ENCODE measurements at places on chromosomes 3 and 15.

DNA sequence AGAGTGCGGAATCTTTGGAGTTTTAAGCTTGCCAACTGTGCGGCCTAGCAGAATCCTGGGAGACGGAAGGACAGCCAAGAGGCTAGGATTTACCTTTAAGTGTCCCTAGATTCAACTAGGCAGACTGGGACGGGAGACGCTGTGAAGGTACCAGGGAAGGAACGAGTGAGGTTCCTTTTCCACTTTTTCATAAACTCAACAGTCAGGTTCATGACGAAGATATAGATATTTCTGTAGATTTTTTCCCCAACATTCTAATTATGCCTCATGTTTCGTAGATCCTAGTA is 564 bp upstream of the GABPB1 start:
- no peak for DNase-seq

GRCh38 chr15:77415450-77416147 is 4.3 kb downstream of the PEAK1 start:
- no peak for DNase-seq

DNA sequence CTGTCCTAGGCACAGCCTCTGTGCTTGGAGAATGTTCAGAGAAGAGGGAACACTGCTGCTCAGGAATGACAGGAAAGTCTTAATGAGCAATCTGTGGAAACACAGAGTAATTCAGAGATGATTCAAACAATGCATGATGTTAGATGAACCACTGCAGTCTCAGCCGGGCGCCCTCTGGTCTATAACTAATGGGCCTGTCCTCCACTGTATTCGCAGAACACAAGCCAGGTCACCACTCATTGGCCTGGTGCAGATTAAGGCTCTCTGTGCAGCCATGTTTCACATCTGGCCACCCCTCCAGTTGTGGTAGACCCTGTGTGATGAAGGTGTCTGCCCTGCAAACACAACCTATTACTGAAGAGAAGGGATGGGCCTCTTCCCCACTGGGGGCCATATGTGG is 281.7 kb upstream of the ROPN1 start:
- DNase-seq: no peak

- no peak for DNase-seq
Observed at GRCh38 chr15:89824607-89824867, 9.9 kb upstream of the ANPEP start.

GRCh38 chr15:91257746-91258414 is 157.8 kb downstream of the SV2B start:
- no peak for DNase-seq

DNA sequence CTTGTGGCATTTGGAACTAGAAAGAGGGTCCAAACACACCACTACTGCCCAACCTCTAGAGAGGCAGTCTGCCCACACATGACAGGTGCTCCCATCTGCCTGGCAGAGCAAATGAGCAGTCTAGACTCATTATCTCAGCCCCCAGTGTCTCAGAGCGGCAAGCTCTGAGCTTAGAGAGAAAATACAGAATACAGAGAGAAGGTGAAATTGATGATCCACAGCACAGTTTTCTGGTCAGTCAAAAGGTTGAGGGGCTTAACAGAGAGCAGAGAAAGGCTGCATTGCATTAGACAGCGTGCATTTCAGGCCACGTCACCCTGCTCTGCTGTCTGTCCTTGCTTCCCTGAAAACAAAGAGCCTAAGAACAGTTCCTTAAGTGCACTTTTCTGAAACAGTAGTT is 135.1 kb downstream of the KCNMB2 start:
- DNase-seq: no peak

DNA sequence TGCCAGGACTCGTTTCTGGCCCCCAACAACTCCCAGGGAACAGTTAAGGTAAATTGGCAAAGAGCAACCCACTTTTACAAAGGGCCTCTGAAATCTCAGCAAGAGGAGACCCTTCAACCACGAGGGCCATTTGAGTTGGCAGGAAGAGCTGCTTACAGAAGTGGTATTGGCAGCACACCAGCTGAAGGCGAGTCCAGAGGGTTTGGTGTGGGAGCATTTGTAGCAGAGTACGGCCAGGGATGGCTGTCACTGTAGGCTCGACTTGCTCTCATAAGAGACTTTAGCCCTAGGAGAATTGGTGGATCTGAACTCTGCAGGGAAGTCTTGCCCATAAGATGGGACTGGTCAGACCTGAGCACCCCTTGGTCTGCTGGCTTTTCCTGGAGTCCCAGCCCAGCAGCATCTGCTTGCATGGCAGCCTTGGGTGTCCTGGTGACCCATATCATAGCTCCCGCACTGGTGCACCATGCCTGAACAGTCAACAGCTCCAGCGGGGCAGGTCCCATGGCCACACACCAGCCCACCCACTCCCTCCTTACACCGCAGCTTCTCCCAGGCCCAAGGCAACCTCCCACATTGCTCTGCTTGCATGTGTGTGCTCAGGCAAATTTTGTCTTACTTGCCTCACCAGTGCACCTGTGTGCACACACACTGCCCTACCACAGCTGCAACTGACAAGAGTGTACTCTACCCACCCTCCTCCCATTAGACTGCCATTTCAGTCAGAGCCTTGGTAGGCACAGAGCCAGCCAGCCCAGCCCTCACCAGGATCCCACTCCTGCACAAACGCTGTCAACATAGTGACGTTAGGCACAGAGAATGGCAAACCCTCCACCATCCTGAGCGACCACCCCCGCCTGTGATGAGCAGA is 861.6 kb upstream of the DPPA4 start:
- peak; percentile 38 for DNase-seq

DNA sequence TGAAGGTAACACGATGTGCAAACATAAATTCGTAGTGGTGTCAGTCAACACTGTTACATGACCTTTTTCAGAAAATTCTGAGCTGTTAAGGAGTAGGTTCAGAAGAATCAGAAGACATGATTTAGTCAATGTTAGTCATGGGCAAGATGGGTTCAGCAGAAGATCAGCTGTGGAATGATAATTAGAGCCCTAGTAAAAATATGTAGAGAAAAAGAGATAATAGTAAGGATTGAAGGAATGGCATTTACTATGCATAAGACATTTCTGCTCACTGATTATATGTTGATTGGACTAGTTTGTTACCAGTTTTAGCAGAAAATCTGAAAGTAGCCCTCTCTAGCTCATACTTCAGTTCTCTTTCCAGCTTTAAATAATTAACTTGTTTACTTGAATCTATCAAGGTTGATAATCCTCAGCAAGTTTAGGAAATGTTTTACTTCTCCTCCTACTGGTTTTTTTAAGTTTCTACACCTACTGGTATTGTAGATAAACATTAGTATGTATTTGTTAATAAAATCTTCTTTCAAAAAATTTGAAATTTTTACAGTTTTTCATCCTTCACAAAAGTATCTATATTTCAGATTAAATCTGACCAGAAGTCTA is 98.6 kb downstream of the ALCAM start:
- no peak for DNase-seq

DNA sequence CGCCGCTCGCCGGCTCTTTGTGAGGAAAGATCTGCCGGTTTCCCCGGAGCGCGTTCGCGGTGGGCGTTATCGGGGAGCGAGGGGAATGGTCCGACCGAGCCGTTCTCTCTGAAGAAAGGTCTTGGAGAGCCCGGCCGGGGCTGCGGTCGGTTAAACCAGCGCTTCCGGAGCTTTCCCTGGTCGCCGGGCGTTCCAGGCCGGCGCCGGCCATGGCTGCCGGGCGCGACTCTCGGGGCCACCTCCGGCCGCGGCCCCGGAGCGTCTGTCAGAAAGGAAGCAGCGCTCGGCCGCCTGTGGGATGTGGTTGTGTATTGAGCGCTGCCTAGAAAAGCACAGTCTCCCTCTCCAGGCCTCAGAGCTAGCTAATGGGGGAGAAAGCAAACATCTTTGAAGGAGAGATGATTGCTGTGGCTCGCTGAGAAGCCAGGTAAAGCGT is 731 bp downstream of the FYTTD1 start:
- peak; percentile 78 for DNase-seq

DNA sequence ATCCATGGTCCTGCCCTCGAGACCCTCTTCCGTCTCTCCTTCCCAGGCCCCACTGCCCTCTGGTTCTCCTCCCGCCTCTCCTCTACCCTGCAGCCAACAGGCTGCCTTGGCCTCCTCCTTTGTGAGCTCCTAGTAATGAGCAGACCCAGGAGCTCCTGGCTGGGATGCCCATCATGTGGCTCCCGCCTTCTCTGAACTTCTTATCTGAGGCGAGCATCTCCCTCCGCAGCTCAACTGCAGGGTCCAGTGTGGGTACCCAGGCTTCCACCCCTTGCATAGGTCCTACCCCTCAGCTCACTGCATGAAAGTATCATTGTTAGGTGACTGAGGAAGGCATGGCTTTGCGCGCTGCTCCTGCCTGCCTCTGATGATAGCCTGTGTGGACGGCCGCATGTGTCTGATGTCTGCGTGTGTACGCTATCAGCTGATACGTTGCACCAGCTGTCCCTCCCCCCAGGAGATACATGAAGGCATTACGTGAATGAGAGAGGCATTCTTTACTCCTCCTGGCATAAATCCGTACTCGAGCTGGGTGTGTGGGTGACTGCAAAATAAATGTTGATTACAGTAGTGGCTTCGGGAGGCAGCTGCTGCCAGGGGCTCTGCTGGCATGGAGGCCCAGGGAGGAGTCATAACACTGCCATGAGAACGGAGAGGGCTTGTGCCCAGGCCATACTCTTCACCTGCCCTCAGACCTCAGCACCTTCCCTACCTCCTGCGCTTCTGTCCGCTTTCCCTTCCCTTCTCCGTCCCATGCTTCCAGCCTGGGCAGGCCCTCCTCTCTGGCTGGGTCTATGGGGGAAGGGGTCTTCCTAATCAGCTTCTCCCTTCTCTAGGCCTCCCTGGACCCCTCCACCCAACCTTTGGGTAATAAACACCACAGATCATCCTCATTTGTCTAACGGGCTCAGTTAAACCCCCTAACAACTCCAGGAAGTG is 48.8 kb downstream of the ZNF710 start:
- no peak for DNase-seq

DNA sequence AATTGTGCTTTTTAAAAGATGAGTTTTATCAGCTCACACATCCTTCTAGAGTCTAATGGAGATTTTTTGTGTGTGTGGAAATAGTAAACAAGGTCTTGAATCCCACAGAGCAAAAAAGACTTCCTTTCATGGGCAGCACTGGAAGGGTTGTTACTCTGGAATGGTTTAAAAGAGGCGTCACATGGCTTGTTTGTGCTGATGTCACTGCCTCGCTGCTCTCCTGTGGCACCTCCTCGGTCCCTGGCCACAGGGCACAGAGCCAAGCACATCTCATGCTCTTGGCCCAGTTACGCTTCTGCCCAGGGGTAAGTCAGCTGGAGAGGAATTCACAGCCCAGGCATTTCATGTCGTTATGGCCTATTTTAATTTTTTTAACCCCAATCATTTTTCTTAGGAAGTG is 53.2 kb downstream of the PGPEP1L start:
- peak; percentile 54 for DNase-seq

DNA sequence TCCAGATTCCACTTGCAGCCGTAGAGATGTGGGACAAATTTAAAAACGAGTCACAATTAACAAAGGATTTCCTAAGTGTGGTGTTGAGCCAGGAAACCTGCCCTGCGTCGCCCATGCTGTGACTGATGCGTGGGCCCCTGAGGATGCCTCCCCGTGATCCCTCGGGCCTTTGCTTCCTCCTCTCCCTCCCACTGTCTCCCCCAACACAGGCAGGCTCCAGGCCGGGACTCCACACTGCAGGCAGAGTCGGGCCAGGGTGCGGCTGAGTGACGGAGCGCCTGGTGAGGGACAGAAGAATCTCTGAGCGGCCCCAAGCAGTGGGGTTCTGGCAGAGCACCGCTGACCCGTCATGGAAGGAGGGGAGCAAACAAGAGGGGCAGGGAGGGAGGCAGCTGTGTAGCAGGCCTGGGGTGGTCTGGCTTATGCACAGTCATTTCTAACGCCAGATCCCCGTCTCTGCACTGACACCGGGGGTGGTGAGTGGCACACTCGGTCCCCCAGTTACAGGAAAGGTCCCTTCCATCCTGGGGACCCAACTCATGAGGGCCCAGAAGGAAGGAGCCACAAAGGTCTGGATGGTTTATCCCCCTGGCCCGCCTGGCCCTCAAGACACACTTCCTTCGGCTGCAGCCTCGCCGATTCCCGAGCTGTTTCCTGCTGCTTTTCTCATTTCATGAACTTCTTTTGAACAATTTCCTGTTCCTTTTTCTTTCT is 91.0 kb downstream of the XXYLT1 start:
- DNase-seq: no peak

- no peak for DNase-seq
Observed at GRCh38 chr3:178152031-178152806, 384.0 kb upstream of the KCNMB2 start.

DNA sequence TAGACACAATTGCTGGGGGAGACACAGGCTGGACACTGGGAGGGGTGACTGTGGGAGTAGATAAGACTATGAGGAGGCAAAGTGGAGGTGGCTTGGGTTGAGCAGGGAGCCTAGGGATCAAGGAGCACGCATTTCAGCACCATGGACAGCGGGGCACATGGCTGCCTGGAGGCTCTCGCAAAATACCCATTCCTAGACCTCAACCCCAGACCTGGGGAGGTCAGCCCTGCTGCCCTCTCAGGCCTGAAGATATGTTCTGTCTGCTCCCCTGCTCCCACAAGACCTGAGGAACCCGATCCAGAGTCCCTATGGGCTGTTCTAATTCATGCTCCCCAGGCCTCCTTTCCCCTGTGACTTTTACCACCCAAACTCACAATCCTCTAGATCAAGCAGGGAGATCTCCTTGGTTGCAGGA is 16.0 kb upstream of the CPEB1 start:
- DNase-seq: peak; percentile 66

DNA sequence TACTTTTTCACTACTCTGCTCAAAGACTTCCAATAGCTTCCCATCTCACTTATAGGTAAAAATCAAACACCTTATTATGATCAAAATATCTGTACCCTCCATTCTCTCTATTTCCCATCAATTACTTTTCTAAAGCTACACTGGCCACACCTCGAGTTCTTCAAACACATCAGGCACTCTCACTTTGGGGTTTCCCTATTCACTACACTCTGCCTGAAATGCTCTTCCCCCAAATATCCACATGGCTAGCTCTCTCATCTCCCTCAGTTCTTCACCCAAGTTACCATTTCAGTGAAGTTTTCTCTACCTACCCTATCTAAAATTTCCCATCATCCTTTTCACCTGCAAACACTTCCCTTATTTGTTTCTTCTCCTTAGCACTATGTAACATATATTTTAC is 14.8 kb downstream of the UBE3A start:
- no peak for DNase-seq

DNA sequence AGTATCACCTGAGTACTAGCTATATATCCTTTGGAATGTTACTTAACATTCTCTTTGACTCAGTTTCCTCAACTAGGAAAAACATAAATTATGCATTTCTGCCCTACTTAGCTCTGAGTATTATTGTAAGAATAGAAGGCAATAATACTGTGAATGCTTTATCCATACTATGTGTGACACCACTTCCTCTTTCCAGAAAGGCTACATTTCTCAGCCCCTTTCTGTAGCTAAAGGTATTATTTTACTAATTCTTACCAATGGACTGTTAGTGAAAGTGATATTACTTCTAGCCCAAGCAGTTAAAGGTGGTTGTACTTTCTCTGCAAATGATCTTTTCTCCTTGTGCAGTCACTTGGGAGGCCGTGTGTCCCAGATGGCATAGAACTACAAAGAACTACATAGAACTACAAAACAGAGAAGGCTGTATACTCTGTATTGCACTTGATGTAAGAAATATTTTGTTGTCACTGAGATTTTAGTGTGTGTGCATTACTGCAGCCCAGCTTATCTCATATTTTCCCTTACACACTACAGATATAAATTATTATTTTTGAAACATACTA is 35.1 kb downstream of the MYH15 start:
- no peak for DNase-seq

- no peak for DNase-seq
Observed at GRCh38 chr3:48023377-48023776, 7.2 kb upstream of the MAP4 start.

- peak; percentile 95 for DNase-seq
Observed at GRCh38 chr3:160449636-160450598, at the start of gene TRIM59. TSS of gene TRIM59 (minus strand) at chr3:160449786. CDS start at chr3:160439183, 10,603 bp downstream.

GRCh38 chr3:14290631-14291385 is 111.6 kb upstream of the SLC6A6 start:
- no peak for DNase-seq
